Stimulated activated CD4-positive, alpha-beta T cell treated with anti-CD3 and anti-CD28 coated beads, Interleukin-1b, Interleukin-23, amount 100 ng/mL, for 48 hours (primary cell): ENCODE measurements at places on chromosomes 6 and 20.

DNA sequence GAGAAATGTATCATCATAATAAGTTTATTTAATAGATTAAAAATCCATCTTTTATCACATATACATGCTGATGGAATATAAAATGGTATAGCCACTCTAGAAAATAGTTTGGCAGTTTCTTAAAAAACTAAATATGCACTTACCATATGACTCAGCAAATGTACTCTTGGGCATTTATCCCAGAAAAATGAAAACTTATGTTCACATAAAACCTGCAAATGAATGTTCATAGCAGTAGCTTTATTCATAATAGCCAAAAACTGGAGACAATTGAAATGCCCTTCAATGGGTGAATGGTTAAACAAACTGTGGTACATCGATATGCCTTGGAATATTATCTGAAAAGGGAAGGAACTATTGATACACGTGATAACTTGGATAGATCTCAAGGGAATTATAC, 6.4 kb upstream of the NCOA7 start:
- DNase-seq: no peak

- no peak for DNase-seq
These were observed 117.0 kb downstream of the ME1 start for GRCh38 chr6:83313882-83314281.

DNA sequence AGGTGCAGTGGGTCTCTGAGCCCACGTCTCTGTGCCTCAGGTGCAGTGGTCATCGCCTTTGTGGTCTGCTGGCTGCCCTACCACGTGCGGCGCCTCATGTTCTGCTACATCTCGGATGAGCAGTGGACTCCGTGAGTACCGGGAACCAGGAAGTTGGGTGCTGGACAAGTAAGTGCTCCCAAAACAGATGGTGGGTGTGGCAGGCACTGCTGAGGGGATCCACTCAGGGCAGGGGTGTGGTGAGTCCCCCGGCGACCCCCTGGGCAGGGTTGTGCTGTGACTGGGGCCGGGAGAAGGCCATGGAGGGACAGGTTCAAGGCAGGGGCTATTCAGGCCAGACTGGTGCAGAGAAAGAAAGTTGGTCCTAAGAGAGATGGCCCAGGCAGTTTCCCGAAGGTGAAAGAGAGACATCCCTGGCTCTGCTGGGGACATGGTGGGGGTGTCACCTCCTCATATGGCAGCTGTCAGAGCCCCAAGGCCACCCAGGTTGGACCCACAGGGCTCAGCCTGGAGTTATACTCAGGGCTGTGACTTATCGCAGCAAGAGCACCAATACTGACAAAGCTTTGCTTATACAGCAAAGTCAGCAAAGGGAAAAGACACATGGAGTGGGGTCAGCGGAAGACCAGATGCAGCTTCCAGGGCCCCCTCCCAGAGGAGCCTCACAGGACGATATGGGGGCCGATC, 37.9 kb upstream of the MRGBP start:
- DNase-seq: no peak

- DNase-seq: no peak
These were observed 546 bp upstream of the KLHL32 start for GRCh38 chr6:96923871-96924493.
